SK-MEL-5 (cell line): ENCODE measurements at places on chromosomes 1 and 21.

DNA sequence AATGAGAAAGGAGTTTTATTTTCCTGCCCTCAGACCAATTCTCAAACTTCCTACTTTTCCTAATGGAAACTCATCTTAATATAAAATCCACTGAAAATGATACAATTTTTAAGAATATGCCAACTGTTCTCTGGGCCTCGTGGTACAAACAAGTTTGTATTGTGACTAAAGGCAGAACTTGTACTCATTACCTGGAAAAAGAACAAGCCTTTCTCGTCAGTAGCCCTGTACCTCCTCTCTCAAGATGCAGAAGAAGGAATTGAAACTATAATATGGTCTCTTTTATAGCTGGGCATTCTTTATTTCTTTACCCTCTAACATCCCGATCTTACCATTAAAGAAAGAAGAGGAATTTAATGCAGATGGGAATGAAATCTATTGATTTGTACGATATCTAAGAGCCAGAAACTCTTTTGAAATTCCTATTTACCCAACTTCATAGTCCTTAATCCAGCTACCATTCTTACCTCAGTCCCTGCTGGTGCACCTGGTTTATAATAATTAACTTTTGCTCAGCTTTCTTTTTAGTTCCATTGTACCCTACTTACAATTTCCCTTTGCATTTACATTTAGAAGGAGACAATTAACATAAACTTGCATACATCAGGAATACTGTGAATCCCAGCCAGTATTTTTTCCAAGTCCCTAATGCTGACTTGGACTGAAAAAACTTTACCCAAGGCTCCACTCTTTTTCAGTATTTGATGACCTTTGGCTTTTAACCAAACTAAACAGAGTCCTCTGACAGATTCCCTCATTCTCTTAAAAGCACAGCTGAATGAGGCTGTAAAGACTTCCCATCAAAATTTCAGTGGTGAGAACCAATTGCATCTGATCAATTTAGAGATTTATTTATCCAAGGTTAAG, 1162.4 kb downstream of the BRINP3 start:
- no peak for DNase-seq

GRCh38 chr21:45655124-45655523, 11.6 kb downstream of the PCBP3 start:
- DNase-seq = no peak

DNA sequence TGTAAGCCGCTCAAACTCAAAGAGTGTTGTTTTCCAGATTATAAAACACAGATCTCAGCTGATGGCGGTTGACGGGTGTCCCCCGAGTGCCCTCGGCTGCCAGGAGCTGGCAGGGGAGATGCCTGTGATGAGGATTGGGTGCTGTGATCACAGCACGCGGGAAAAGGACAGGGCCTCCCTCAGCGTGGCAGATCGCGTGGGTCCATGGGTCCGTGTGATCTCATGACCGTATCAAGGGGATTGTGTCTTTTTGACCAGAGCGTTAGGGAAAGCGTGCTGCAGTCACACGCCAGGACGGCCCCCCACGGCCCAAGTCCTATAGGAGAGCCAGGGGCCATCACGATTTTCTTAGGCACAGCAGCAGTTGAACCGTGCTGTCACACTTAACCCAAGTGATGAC, 51.9 kb downstream of the PDE9A start:
- DNase-seq = no peak

GRCh38 chr1:16247441-16247840, 10.5 kb upstream of the CPLANE2 start:
- no peak for DNase-seq

GRCh38 chr1:227951624-227952373, 4.1 kb upstream of the WNT9A start:
- DNase-seq = no peak
